SW 1271 (cell line): ENCODE measurements at places on chromosomes 12 and 14.

GRCh38 chr12:51813931-51814310 lies 34.6 kb downstream of the FIGNL2 start:
- DNase-seq: no peak

- DNase-seq: peak; percentile 77
Measured at GRCh38 chr12:32896432-32897280, at the start of gene PKP2. Gene PKP2, minus strand, starts transcription at chr12:32896777. Its CDS starts 46 bp downstream, at chr12:32896731.

GRCh38 chr12:98420461-98420860 lies 94.9 kb upstream of the TMPO start:
- DNase-seq: no peak

GRCh38 chr14:54837508-54838149 lies 65.0 kb downstream of the GCH1 start:
- DNase-seq: no peak

DNA sequence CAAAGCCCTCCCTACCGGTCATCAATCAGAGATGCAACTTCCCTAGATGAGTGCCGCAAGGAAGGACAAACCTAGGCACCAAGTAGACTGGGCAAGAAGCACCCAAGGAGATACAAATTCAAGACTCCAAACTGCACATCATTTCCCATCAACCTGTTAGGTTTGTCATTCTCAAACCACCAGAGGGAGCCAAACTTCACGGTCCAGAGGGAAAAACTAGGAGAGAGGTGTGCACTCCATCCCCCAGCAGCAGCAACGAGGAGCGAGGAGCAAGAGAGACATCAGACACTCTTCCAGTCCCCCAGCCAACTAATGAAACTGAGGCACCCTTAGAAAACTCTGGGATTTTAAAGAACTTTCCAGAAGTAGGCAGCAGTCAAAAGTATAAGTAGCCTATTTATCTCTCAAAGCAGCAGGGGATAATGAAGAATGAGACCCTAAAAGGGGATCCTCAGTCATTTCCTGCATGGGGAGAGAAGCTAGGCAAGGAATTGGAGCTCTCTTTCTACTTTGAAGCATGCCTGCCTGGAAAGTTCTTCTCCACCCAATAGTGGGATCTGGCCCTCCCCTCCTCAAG lies 37.0 kb upstream of the NT5DC3 start:
- peak; percentile 73 for DNase-seq

DNA sequence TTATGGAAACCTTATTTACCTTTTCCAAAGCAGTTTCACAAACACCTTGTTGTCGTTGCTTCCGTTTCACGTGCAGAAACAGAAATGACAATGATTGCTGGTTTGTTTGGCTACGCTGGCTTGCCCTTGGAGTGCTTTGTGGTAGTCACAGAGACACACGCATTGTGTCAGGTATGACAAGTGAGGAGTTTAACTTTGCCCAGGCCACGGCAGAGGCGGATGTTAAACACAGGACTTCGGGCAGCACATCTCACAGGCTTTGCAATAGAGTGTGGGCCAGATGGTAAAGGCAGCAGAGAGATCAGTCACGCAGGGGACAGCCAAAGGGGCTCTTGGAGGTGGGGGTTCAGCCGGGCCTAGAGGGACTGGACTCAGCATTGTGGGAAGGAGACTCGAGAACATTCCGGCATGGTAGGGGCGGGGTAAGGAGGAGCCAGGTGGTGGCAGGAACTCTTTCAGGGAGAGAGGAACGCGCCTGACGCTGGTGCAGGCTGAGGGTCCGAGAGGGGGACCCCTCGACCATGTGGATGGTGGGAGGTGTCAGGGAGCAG lies 59.8 kb upstream of the KCNA1 start:
- DNase-seq: no peak

- DNase-seq: no peak
Measured at GRCh38 chr12:14410177-14410576, 44.7 kb downstream of the ATF7IP start.

- no peak for DNase-seq
Measured at GRCh38 chr12:43776498-43776897, 17.7 kb downstream of the IRAK4 start.

DNA sequence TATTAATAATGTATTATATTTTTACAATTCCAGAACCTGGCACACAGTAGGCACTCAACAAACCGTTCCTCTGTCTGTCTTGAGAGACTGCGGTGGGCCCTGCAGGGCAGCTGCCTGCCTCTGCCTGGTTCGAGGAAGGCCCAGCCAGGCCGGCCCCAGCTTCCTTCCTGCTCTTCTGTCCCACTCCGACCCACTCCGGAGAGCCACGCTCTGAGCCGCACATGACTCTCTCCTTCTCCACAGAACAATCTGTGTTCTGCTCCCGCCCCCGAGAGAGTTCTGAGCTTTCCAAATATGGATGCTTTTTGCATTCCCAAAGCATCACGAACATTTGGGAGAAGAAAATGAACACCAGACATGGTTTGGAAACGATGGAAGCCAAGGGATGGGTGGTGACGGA lies 57.3 kb downstream of the TTC7B start:
- DNase-seq: no peak

- DNase-seq: no peak
Measured at GRCh38 chr12:69897744-69898143, 72.7 kb downstream of the MYRFL start.

GRCh38 chr14:81474148-81474492 lies 59.5 kb downstream of the SEL1L start:
- no peak for DNase-seq

DNA sequence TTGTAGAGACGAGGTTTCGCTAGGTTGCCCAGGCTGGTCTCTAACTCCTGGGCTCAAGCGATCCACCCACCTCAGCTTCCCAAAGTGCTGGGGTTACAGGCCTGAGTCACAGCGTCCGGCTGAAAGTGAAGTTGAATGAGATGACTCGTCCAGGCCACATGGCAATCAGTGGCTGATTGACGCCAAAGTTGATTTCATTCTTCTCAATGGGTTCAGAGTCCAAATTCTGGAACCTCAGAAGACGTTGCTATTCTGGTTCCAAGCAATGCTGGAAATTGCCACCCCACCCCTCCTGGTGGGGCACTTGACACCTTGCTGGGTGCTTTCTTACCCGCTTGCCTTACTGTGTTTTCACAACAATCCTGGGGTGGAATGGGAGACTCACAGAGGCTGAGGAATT lies 14.9 kb downstream of the ABCB9 start:
- no peak for DNase-seq

DNA sequence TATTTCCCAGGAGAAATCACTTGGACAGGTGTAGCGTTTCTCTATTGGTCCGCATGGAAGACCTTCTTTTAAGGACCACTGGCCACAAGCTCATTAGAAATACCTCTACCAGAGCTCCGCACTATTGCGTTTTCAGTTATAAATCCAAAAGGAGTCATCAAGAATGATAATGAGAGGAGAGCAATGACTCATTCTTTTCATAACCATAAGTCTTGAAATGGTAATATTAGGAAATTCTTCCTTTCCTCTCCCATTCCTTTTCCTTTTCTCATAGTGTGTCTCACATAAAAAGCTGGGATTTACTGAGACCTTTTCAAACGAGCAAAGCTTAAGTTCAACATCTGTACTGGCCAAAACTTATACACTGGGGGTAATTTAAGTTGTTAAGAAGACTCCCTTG lies 215.7 kb downstream of the CPNE8 start:
- no peak for DNase-seq

GRCh38 chr14:92427096-92427495 lies 86.5 kb upstream of the RIN3 start:
- DNase-seq: no peak

GRCh38 chr14:49918706-49919105 lies 25.8 kb downstream of the ARF6 start:
- DNase-seq: no peak

- DNase-seq: no peak
Measured at GRCh38 chr12:22014783-22015144, 31.3 kb upstream of the CMAS start.

- DNase-seq: peak; percentile 49
Measured at GRCh38 chr12:108618079-108618952, 15.4 kb downstream of the SELPLG start.

DNA sequence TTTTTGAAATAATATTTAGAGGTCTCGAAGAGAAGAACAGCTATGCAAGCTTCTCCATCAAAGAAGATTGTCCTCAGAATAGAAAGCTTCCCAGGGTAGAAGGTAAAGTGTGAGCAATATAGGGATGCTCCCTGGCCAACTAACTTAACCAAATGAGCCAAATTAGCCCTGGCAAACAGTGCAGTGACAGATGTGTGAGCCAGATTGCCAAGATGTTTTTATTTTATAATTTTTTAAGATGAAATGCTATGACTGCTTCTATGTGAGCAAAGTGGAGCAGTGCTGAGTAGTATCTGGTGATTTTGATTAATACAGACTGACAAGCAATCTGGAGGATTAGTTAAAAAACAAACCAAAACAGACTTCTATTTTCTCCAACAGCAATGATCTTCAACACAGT lies 202.1 kb downstream of the NOVA1 start:
- DNase-seq: no peak
